ENCODE measurements at places on chromosomes 11 and 22.

DNA sequence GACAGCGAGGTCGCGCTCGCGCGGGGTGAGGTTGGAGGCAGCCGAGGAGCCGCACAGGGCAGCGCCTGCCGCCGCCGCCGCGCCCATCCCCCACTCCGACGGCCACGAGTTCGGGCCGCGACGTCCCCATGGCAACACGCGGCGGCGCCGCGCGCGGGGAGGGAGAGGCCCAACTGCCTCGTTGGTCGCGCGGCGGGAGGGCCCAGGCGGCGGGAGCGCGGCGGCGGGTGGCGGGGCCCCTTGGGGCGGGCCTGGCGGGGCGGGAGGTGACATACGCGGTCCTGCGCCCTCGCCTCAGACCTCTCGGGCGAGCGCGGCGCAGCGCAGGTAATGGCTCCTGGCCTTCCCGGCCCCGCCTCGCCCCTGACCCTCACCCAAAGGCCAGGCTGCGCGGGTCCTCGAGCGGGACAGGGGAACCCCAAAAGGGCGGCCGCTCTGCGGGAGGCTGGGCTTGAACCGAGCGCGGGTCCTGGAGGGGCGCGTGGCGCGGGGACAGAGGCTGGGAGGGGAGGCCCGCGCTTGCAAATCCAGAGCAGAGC, at the start of gene DEUP1:
Gene DEUP1 (plus strand): TSS at position 297 of the 539 bp plus-strand sequence. CDS start 1,518 bp downstream, outside the sequence.
- no peak for DNase-seq

GRCh38 chr11:7651140-7651551, 22.2 kb downstream of the CYB5R2 start:
- DNase-seq = no peak

DNA sequence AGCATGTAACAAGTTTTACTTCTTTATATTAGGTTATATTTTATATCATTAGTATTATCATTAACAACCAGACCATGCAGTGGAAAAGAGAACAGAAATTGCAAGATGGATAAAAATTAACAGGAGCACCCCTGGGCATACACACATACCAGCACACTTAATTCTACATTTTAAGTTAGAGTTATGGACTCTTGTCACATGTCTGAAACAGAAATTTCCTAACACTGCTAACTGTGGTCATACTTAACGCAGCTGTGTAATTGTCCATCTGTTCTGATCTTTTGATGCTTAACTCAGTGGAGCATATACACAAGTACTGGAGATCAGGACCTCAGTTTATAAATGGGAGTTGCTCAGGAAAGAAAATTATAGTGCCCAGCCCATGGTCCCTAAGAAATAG, 358 bp downstream of the OR52H1 start:
- DNase-seq = no peak

GRCh38 chr11:71255800-71256479, 3.6 kb upstream of the SHANK2 start:
- no peak for DNase-seq

DNA sequence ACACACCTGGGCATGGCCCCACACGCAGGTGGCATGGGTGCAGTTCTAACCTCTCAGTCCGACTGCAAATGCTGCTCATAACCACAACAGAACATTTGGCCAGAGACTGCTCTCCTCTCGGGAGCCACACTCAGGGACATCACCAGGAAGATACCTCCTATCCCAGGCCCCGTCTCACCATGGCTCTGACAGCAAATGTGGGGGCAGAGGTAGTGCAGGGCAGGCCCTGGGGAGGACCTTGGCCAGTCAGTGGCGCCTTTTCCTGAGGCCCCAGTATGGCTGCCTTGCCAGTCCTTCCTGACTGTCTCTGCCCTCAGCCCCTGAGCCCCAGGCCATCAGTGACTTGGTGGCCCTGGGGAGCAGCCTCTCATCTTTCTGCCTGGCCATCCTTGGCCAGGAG, 2.8 kb downstream of the KRTAP5-6 start:
- no peak for DNase-seq

GRCh38 chr22:48507595-48508350, 1319.9 kb downstream of the BRD1 start:
- no peak for DNase-seq

- DNase-seq = no peak
Measured at GRCh38 chr11:118662401-118663271, 16.8 kb downstream of the TREH start.

DNA sequence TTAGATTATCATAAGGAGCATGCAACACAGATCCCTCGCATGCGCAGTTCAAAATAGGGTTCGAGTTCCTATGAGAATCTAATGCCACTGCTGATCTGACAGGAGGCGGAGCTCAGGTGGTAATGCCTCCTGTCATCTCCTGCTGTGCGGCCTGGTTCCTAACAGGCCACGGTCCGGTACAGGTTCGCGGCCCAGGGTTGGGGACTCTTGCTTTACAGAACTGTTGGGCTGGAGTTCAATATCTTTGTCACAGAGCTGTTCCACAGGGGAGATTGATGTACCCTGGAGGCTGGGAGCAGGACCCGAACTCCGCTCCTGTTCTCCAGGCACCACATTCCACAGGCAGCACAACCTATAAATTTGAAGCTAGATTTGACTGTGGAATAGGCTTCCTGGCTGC, 358.1 kb upstream of the NARS2 start:
- no peak for DNase-seq

DNA sequence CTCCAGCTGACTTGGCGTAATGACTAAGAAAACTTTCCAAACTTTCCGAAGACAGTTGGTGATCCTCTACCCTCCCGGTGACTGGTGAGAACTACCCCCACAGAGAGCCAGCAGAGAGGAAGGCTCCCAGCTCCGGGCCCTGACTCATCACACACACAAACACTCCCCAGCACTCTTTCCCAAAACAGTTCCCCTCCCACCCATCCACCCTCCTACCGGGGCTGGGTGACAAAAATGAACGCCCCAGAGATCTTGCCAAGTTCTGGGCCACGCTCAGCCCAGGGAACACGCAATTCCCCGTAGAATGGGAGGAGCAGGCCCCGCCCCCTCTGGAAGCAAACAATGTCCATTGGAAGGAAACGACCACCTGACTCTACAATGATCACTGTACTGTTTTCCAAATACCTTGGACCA, 21.3 kb upstream of the JAM3 start:
- DNase-seq = no peak

DNA sequence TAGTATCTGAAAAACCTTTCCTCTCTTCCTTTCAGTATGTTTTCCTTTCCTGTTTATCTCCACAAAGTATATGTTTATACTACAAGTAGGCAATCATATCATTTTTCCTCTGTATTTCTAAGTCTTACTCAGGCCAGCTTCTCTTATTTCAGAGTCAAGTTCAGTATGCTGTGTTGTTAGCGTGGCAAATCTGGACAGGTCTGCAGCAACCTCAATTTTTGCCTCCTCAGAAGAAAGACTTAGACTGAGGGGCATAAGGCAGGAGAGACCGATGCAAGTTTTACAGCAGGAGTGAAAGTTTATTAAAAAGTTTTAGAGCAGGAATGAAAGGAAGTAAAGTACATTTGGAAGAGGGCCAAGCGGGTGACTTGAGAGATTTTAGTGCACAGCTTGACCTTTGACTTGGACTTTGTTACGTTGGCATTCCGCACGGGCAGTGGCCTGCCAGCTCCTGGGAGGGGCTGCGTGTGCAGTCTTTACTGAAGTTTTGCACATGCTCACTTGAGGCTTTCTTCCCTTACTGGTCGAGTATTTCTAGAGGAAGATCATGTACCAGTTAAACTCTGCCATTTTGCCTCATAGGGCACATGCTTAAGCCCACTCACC, 343.2 kb downstream of the NTM start:
- no peak for DNase-seq

GRCh38 chr22:38062791-38063190, 5.6 kb downstream of the PICK1 start:
- no peak for DNase-seq

DNA sequence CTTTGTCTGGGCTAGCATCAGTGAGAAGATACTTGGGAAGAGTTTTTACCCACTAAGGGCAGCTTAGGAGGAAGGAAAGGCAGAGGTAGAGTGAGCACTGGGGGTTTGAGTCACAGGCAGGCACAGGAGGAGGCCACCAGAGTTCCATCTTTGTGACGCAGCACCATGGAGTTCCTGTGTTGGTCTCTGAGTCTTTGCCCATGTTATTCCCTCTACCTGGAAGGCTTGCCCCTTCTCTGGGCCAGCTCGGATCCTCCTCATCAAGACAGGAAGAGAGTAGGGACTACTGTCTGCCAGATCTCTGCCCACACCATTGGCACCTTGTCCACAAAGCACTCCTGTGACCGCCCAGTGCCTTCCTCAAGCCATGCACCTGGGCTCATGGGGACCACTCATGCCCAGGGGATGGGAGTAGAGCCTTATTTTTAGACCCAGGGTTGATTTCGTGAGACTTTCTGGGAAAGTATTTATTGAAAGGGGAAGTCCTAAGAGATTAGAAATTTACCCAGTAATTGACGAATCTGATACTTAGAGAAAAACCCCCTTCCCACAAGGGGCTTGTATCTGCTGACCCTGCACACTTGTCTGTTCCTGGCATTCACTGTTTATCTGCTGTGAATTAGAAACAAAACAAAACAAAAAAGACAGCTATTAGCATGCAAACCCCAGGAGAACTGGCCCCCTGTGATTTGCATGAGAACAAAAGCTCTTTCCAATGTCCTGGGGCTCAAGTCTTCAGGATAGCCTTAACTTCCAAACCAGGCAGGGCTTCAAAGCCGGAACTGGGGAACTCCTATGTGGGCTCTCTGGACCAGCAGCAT, 35.9 kb upstream of the MYEOV start:
- DNase-seq = no peak

- peak; percentile 32 for DNase-seq
Measured at GRCh38 chr22:38973289-38974169, 8.6 kb upstream of the APOBEC3B start.

DNA sequence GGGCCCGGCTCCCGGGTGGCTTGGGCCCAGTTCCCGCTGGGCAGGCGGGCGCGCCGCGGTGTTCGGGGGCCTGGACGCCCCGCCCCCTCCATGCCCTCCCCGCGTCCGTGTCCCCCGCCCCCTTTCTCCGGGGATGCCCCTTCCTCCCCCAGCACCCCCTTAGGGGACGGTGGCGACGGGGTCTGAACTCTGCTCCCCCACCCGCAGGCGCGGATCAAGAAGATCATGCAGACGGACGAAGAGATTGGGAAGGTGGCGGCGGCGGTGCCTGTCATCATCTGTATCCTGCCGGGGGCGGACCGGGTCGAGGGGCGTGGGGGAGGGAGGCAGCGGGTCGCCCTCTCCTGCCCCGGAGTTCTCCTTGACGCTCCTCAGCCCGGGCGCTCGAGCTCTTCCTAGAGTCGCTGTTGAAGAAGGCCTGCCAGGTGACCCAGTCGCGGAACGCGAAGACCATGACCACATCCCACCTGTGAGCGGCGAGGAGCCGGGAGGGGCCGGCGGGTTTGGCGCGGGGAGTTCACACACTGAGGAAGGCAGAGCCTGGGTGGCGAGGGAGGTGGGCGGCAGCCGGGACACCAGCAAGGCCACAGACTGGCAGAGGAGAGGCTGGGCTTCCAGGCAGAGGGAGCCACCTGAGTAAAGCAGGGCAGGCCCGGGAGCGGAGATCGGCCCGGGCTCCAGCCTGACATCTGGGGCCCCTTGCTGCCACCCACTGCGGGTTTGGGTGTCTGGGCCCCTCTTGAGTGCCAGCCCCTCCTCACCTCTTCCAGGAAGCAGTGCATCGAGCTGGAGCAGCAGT, 546 bp downstream of the DRAP1 start:
- no peak for DNase-seq

- DNase-seq = no peak
Measured at GRCh38 chr11:115222218-115222862, 281.9 kb downstream of the CADM1 start.

GRCh38 chr11:32881286-32881685, 11.3 kb upstream of the QSER1 start:
- no peak for DNase-seq
